ENCODE measurements at places on chromosomes 13 and 19.

DNA sequence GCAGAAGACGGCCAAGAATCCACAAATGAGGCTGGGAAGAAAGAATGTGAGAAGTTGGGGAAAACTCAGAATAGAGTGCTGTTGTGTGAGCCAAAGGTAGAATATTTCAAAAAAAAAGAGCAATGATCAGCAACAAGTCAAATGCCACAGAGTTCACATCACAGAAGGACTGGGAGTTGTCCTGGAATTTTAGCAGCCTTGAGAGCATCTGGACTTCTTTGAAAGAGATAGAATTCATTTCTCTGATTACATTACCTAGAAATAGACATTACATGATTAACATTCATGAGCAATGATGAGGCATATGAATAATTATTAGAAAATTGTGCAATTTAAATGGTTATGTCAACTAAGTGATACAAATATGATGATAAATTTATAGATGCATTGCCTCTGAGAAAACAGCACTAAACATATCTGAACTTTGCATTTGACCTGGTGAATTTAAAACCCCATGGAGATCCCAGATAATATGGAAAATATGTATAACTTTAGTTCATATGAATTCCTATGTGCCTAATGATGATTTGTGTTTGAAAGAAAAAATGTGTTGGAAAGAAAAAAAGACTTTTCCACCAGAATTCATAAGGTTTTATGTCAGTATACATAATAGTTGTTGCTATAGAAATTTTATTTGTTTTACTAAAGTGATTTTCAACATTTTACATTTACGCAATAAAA is 186.2 kb downstream of the POSTN start:
- DNase-seq, result no peak

DNA sequence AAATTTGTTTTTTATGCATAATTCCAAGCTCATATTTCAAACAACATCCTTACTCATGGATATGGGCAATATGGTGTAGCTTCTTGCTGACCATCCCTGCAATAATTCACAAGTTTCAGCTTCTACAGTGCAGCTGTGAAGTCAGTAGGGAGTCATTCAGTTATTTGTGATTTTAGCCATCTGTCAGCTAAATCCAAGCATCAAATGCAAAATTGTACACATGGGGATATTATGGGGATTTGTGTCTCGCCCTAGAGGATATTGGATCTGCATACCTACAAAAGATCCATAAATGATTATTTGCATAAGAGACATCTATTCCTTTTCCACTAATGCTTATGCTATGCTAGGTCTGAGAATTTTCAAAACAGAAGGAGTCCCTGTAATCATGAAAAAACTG is 217.9 kb upstream of the SLITRK5 start:
- DNase-seq, result no peak

GRCh38 chr13:26480246-26480855 is 77.1 kb upstream of the WASF3 start:
- DNase-seq, result no peak

DNA sequence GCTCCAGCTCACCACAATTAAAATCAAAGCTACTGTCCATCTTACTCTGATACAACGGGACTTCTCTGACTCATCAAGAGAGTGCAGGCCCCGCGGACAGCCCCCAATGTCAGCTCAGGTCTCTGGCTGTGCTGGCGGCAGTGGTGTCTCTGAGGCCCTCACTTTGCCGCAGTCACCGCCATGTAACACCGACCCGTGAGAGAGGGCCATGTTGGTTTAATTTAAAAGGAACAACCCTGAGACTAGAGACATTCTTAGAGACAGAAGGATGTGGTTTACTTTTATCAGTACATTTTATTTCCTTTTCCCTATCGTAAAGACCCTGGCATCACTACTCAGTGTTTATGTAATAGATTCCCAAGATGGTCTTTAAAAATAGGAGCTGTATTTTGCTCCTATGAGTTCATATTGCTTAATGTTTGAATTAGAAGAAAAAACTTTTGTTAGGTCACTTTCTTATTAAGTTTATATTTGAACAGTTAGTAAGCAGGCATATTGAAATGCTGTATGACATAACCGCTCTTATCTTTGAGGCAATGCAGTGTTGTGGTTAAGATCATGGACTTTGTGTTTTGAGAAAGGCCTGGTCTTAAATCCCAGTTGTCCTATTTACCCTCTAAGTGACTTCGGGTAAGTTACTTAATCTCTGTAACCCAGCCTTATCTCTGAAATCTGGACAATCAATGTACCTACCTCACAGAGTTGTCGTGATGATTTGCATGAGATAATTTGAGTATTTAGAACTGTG is 23.4 kb downstream of the DGKH start:
- DNase-seq, result no peak

DNA sequence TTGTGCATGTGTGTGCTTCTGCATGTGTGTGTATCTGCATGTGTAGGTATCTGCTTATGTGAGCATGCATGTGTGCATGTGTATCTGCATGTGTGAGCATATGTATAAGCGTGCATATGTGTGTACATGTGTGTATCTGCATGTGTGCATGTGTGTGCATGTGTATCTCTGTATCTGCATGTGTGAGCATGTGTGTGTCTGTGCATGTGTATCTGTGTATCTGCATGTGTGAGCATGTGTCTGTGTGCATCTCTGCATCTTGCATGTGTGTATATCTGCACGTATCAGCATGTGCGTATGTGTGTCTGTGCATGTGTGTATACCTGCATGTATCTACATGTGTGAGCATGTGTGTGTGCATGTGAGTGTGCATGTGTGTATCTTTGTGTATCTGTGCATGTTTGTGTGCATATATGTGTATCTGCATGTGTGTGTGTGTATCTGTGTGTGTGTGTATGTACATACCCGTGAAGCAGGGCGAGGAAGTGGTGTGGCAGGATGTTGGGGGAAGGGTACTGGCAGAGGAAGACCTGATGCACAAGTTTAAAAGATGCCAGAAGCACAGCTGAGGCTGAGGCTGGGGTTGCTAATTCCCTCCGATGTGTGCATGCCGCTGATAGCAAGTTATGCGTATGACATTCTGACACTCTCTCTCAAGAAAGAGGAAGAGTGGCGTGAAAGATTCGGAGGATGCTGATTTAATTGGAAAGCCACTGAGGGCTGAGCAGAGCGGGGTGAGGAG is 64.2 kb downstream of the TEX29 start:
- no peak for DNase-seq

DNA sequence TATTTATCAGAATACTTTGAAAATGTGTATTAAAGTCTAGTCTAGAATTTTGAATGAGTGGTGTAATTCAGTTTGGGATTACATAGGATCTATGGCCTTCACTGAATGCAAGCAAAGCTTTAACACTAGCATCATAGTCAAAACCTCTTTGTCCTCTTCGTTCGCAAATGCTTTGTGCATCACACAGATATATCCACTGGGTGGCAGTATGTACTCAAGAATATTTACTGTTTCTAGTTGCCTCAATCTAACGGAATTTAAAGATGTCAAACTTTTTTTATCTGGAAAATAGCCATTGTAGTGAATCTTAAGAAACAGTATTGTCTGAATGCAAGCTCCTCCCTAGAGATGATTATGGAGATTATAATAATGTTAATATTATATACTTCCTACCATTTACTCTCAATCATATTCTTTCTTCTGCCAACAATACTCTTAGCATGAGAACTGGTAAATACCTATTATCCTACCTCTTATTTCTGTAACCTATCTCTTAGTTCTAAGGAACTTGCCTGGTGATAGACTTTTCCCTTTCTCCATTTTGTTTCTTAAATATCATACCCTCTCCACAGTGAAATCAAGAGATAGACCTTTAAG is 25.8 kb downstream of the LACC1 start:
- DNase-seq, result no peak

- DNase-seq, result no peak
These were observed 4.8 kb upstream of the CEACAM16 start for GRCh38 chr19:44694184-44694579.

DNA sequence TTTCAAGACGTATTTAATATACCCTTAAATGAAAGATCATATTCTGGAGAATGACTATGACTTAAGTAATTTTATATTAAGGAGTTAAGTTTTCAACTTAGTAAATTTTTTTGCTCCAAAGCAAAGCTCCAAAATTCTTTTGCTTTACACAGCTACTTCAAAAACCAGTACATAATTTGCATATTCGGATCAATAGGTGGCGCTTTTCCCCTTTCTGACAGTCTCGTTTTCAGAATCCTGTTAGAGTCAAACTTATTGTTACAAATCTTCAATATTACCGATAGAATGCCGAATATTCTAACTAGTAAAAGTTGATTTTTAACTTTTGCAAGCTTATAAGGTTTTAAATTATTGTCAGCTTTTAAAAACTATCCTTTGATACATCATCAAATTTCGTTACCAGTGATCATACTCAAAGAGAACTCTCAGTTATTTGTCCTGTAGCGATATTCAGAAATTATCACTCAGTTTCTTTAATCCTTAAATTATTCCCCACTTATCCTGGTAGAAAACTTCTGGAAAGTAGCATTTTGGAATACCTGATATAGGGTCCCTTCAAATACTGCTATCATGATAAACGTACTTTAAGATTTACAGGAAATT is 852.7 kb upstream of the KLHL1 start:
- no peak for DNase-seq

DNA sequence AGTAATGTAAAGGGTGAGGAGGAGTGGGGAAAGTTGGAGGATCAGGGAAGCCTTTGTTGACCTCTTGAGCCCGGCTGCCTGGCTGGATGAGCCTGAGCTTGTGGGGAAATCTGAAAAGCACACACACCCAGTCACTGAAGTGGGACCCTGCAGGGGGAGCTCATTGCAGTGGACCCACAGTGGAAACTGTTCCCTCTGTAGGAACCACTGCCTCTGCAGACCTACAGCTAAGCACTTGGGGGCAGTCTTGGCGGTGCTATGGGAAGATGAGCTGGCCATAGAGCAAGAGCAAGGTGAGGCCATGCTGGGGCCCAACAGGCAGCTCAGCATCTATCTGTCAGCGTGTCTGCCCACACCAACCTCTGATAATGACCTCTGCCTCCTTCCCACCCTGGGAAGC is 294.8 kb downstream of the TSHZ3 start:
- no peak for DNase-seq

DNA sequence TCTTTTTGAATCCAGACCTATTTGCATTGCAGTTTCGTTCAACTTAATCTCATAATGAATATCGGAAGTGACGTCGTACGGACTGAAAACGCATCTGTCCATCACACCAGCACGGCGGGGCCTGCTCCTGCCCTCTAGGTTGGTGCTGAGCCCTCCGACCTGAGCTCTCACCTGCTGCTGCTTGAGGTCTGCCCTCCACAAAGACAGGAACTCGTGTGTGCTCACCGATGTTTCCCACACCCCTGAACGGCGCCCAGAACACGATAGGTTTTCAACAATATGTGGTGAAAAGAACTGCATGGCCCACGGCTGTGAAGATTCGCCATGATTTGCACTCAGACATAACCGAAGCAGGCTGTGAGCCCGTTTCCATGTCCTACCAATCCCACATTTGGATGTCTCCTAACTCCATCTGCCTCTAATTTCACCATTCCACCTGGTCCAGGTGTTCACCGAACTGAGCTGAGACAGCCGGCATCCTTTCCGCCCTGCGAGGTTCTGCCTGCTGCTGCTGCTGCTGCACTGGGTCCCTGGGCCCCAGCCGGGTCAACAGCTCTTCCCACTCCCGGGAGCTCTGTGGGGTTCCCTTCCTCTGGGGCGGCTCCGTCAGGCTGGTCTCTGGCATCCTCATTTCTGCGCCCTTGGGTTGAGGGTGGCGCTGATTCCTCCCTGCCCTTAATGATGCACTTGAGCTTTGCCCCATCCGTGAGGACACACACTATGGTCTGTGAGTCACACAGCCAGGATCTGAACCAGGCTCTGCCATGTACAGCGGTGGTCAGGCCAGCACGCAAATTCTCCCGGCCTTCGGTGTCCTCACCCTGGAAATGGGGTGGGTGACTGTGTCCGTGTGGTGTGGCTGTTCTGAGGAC is 20.9 kb downstream of the GRTP1 start:
- DNase-seq, result no peak

GRCh38 chr19:16620018-16620417 is 8.0 kb downstream of the MED26 start:
- DNase-seq, result no peak

Measured in stimulated activated CD8-positive, alpha-beta memory T cell treated with anti-CD3 and anti-CD28 coated beads, Interleukin-2, amount 100 ng/mL, for 48 hours (primary cell).